ENCODE measurements at places on chromosomes 3 and 15. TPM values are rescaled to one million over a fixed set of nuclear protein-coding genes. Genes with fewer than 3 reads are reported as not detected.

The ATP10A gene
- 6.8 TPM for total RNA-seq

The FAM3D gene
- total RNA-seq = not detected

The PIGZ gene
- 1.2 TPM for total RNA-seq

The SLC28A1 gene
- total RNA-seq = not detected

The ROPN1 gene
- total RNA-seq = not detected

The MYO5C gene
- total RNA-seq = 5.4 TPM

The SNAPC5 gene
- total RNA-seq = 51.7 TPM

The CNTN3 gene
- not detected for total RNA-seq

The CNTN4 gene
- total RNA-seq = not detected

The PCYT1A gene
- 32.9 TPM for total RNA-seq

The SPINK8 gene
- total RNA-seq = not detected

The CCR9 gene
- total RNA-seq = not detected

The PLSCR5 gene
- not detected for total RNA-seq
